ENCODE measurements at places on chromosomes 16 and 17. TPM values are rescaled to one million over a fixed set of nuclear protein-coding genes. Genes with fewer than 3 reads are reported as not detected.
A peak's percentile ranks its signal among the peaks of the same experiment; 100 is the strongest.

GRCh38 chr17:28258347-28258887 is 60.6 kb upstream of the TMEM97 start:
- DNase-seq: no peak

DNA sequence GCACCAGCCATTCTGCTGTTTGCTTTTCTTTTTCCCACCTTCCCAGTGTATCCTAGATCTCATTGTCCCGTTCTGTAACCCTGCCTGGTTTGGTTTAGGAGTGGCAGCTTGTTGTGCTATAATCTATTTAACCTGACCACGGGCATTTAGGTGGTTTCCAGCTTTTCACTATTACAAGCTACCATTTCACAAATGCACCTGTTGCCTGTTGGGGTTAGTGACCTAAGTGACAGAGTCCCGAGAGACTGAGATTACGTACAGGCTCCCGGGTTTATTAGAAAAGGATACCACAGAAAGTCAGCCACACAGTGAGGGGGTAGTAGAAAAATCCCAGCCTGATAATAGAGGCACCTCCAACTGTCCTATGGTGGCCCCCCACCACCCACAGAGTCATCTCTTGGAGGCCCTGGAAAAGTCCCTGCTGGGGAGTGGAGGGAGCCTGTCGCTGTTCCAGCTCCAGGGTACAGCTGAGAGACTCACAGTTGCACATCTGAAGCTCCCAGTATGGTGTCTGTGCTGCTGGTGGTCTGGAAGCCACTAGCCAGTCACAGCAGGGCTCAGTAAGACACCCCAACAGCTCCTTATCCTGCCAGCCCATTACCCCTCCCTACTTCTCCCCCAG is 21.2 kb downstream of the CLEC16A start:
- DNase-seq: no peak

GRCh38 chr17:17053446-17054379 is 11.5 kb downstream of the MPRIP start:
- no peak for DNase-seq

DNA sequence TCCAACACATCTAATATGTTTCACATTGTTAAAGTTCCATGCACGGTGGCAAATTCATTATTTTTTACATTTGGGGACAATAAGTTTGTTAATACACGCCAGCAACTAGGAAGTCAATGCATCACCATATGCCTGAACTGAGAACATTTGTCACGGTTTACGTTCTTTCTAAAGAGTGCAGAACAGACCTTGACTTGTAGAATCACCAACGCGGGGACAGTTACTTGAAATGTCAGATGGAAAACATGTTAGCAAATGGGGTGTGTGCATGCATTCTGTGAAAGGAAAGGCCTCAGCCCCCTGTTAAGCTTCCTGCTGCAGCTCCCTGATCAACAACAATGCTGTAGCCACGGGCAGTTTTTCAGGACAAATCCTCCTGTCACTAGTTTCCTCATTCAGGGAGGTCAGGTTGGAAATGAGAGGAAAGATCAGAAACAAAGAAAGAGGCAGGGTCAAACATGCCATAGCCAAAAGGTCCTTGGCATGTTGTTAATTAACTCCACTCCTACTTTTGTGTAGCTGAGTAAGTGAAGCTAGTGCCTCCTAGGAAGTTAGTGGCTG is 18.4 kb downstream of the SMIM36 start:
- no peak for DNase-seq

- DNase-seq: no peak
These were observed 18.5 kb downstream of the PLLP start for GRCh38 chr16:57265850-57266530.

DNA sequence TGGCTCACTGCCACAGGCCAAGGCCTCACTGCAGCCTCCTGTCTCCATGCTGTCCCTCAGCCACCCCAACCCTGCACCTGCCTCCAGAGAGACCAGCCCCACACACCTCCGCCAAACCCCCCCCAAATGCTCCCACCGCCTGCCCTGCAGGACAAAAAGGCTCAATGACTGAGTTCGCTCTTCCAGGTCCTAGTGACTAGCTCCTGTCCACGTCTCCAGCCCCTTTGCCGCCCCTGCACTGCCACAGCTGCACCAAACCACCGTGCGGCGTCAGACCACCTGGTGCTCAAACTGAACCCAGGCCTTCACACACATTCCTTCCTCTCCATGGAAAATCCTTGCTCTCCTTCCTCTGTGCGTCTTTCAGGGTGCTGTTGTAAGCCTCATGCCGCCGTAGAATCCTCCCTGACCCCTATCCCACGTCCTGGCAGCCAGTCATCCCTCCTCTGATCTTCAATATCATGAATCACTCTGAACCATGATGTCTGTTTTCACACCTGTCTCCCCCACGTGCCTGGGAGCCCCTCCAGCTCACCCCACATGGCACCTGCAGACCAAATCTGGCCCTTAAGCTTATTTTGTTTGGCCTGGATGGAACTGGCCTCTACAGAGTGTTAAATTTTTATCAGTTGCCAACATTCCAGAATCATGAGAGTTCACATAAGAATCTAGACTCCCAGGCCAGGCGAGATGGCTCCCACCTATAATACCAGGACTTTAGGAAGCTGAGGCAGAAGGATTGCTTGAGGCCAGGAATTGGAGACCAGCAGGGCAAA is 4.3 kb upstream of the GSG1L start:
- DNase-seq: peak; percentile 74

DNA sequence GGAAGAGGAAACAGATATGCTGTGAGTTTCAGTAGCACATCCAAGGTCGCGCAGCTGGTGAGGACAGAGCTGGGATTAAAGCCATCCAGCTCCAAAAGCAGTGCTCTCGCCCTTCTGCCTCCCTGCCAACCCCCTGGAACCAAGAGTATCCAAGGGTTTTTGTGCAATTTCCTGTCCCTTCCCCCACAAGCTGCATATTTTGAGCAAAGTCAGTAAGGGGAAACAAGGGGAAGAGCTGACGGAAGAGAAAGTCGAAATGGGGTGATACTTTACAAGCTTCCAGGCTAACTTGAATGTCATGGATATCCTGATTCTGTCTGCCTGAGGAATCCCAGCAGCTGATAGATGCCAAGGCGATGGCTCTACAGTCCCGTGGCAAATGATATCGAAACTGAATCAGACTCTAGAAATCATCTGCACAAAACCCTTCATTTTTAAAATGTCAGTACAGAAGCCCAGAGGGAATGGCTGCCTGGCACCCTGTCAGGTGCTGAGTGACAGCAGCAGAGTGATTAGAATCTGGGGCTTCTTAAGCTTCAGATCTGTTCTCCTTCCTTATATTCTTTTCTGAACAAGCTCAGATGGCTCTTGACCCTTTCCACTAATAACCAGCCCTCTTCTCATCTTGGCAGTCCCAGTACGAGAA is 42.9 kb upstream of the TEKT3 start:
- DNase-seq: peak; percentile 25

DNA sequence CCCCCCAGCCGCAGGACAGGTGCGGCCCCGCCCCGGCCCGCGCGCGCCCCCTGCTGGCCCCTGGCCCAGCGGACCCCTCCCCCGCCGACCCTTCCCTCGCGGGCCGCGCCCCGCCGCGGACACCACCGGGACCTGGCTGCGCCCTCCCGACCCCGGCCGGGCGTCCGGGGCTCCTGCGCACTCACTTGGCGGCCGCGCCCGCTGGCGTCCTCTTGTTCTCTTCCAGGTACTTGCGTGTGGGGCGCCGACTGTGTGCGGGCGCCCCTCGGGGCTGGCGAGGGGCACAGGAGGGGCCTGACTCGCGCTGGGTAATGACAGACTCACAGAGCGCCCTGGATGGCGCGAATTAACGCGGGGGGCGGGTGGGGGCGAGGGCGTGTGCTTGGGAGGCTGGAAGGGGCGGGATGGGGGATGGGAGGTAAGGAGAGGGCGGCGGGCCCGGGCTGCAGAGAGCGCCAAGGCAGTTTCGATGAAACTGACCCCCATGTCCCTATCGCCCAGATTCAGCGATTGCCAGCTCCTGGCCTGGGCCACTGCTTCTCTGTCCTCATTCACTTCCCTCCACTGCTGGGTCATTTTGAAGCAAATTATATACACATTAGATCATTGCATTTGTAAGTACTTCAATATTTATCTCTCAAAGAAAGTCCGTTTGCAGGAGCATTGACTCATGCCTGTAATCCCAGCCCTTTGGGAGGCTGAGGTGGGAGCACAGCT is 445 bp upstream of the DBNDD1 start:
- DNase-seq: peak; percentile 89

DNA sequence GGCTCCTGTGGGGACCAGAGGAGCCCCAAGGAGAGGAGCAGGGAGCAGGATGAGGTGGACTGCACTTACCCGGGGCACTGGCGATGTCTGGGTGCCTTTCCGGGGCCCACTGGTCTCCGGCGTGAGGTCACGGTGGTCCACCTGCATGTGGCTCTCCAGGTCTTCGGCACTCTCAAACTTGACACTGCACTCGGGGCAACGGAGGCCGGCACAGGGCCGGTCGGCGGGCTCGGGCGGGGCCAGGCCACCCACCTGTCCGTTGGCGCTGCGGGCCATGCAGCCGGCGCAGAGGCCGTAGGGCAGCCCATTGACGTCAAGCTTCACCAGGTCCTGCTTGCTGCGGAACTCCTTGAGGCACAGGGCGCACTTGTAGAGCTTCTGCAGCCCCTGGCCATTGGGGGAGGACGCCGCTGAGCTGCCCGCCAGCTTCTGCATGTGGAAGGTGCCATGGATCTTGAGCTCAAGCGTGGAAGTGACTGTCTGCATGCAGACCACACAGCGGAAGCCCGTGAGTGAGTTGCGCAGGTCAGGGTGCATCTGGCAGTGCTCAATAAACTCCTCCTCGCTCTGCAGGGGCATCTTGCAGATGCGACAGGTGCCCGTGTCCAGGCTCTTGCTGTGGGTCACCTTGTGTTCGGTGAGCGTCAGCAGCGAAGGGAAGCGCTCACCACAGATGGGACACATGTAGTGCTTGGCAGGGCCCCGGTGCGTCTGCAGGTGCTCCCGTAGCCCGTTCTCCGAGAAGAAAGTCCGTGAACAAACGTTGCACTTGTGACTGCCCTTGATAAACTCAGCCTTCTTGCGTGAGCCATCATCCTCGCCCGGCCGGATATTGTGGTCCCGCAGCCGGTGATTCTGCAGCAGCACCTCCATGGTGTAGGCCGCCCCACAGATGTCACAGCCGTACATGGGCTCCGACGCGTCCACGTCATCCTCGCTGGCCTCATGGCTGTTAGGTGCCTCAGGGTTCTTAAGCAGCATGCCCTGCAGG is 220.0 kb downstream of the ZNF423 start:
- no peak for DNase-seq

DNA sequence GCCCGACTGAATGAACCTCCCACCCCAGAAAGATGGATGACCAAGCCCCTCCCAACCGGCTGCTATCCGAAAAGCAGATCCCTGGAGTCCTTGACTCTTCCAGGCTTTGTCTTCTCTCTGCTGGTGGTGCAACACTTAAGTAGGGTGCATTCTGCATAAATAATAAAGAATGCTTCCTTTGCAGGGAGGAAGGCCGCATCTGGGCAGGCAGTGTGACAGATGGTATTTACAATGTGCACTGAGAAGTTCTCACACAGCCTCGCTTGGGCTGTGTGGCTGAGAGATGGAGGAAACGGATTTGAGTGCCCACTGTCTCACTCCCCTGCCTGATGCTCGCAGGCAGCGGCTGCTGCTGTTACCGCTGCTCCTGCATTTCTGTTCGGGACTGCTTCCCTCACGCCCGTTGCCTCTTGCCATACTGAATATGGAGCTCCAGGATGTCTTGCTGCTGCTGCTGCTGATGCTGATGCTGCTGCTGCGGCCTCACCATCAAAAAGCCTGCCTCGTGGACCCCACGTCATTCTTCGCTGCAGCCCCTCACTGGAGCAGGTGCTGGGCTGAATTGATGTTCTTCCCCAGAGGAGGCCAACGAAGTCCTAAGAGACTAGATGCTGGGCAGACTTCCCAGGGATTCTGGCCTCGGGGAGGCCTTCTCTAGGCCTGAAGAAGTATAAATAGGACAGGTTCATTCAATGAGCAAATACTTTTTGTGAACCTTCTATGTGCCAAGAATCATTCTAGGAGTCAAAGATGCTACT is 7.1 kb upstream of the RHBDL3 start:
- DNase-seq: no peak

Gene PRSS22
- polyA plus RNA-seq: not detected

Gene ZG16
- polyA plus RNA-seq: not detected

Gene TBC1D3I
- polyA plus RNA-seq: 0.07 TPM

Gene CDH5
- polyA plus RNA-seq: not detected

Gene RNF157
- polyA plus RNA-seq: 1.3 TPM

Gene GLOD4
- 26.5 TPM for polyA plus RNA-seq

Gene HOXB8
- 6.2 TPM for polyA plus RNA-seq

Gene CASKIN1
- 0.06 TPM for polyA plus RNA-seq

Gene NXN
- polyA plus RNA-seq: 116 TPM

All from IMR-90 (cell line).